GM12864 (cell line): ENCODE measurements at places on chromosomes 1 and 21.

DNA sequence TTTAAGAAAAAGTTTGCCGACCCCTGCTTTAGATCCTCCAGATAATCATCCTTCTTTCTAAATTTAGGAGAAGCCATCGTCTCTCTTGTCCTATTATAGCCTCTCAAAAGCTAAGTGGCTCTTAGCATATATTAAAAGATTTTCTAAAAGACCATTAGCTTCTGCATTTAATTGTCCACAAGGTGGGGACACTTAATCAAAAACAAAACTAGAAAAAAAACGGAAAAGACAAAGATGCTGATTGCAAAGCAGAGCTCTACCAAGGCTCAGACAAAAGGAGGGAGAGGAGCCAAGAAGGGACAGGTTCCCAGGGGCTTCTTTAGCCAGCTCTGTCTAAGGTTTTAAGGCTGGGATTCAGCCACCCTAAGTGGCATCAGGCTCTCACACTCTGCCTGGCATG, 128.3 kb upstream of the HMGB4 start:
- no peak for DNase-seq

- no peak for DNase-seq
Measured at GRCh38 chr1:110200666-110201065, 9.4 kb upstream of the KCNC4 start.

DNA sequence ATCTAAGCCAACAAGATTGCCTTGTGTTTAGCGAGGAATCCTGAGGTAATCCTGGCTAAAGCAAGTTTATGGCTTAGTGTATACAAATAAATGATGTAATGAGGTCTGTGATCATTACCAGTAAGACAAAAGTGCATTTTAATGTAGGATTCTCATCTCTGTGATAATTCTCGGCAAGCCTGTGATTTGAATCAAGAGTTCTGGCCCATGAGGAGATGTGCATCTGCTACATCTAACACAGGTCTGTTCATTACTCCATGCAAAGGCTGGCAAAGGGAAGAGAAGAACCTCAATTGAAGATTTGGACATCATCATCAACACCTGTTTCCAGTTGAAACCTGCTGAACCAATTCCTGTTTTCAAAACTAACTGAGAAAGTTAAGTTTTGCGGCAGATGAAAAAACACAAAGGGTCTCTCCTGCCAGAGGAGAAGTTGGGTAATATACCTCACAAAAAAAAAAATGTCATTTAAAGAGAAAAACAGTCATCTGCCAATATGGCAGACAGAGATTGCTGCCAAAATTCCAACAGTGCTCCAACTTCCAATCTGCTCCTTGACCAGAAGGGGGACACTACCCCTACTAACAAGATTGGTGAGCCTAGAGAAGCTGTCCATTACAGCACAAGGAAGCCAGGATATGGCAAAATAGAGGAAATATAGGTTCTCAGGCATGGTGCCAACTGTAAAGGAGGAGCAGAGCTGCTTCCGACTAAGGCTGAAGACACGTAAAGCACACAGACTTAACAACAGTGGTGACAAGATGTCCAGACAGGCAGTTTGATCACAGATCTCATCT, 453.7 kb downstream of the TTLL7 start:
- no peak for DNase-seq

GRCh38 chr1:193070942-193071341, 11.5 kb downstream of the RO60 start:
- DNase-seq = no peak

- no peak for DNase-seq
Measured at GRCh38 chr1:6462412-6463119, 3.4 kb downstream of the TNFRSF25 start.

GRCh38 chr1:62688687-62689085, 500 bp upstream of the DOCK7 start:
- no peak for DNase-seq
